Bone marrow (tissue), 2 donors: ENCODE measurements at places on chromosomes 6 and 20.

- no peak for DNase-seq
Observed at GRCh38 chr6:148840256-148840655, 93.4 kb downstream of the UST start.

- DNase-seq = no peak
Observed at GRCh38 chr6:6837541-6838080, 249.1 kb downstream of the LY86 start.

- no peak for DNase-seq
Observed at GRCh38 chr6:113684382-113684901, 172.7 kb upstream of the MARCKS start.

GRCh38 chr6:23414051-23414445, 712.0 kb upstream of the NRSN1 start:
- DNase-seq = no peak

DNA sequence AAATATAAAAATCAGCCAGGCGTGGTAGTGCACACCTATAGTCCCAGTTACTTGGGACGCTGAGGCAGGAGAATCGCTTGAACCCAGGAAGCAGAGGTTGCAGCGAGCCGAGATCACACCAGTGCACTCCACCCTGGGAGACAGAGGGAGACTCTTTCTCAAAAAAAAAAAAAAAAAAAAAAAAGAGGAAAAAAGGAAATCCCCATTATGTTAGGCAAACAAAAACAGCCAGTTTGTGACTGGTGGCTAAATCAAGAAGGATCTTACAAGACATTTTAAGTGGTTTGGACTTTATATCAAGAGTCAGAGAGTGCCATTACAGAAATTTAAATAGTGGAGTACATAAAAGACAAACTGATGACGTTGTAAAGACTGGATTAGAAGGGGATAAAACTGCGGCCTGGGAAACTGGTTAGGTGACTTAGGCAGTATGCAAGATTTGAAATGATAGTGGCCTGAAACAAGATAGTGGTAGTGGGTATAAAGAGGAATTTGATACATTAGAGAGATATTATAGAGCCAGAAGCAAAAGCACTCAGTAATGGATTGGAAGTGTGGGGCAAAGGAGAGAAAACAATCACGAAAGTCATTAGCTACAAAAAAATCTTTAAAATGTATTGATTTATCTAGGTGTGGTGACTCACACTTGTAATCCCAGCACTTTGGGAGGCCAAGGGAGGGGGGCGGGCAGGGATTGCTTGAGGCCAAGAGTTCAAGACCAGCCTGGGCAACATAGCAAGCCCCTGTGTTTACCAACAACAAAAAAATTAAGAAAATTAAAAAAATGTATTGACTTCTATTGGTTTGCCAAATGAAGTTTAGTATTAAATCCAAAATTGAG, 1.7 kb upstream of the MYO6 start:
- DNase-seq = no peak

- DNase-seq = no peak
Observed at GRCh38 chr6:28941684-28942448, 18.1 kb upstream of the TRIM27 start.

GRCh38 chr20:38315290-38315966, 11.5 kb downstream of the BPI start:
- DNase-seq = no peak

DNA sequence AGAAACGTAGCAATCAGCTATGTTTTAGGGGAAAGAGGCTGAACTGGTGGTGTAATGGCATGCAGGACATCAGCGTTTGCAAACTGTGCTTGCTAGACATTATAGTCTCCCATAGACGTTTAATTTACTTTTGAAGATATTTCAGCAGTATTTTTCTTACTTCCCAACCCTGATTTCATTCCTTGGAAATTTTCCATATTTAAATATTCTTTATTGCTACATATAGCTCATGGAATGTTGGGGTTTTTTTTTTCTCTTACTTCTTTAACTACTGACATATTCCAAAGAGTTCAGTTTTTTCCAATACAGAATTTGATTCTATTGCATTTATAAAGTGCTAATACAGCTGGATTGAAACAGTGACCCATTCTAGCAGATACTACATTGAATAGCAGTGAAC, 694.4 kb upstream of the CITED2 start:
- DNase-seq = no peak
